SK-N-DZ (cell line): ENCODE measurements at places on chromosomes 11 and 22.

DNA sequence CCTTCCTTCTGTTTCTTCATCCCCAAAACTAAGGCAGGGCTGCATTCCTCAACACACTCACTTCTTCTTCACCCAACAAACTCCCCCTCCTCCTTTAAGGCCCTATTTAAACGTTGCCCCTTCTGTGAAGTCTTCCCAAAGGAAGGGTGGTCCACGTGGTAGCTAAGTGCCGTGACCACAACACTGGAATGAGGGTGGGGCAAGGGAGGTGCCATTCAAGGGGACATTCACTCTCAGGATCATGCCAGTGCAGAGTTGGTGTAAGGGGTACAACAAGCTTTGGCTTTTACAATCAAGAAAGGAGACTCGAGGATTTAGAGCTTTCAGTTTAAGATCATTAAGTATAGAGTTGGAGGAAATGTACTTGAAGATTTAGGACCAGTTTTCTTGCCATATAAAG lies 8.0 kb upstream of the MS4A10 start:
- no peak for DNase-seq

- DNase-seq = no peak
Measured at GRCh38 chr11:128784059-128784804, 82.9 kb downstream of the KCNJ1 start.

GRCh38 chr11:121467471-121467870 lies 14.7 kb upstream of the SORL1-AS1 start:
- no peak for DNase-seq

DNA sequence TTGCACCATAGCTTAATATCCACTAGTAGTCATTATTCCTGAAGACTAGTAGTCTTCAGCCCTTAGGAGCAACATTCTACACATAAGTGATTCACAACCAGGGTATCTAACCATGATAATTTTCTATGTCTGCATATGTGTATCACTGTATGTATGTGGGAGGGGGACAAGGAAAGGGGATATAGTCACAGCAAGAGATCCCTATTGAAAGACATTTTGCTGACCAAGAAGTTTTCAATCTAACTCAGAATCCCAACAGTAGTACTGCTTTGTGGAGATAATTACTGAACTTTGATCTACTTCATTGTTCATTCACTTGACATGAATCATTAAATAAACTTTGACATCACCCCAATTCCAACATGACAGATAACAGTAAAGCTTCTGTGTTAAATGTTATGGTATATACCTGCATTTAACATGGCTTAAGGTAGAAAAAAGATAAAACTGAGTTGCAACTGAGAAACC lies 10.3 kb downstream of the PIK3C2A start:
- no peak for DNase-seq

GRCh38 chr11:67996622-67997474 lies 7.0 kb downstream of the UNC93B1 start:
- peak; percentile 38 for DNase-seq

GRCh38 chr11:59144096-59144495 lies 1.4 kb downstream of the FAM111A start:
- DNase-seq = no peak

DNA sequence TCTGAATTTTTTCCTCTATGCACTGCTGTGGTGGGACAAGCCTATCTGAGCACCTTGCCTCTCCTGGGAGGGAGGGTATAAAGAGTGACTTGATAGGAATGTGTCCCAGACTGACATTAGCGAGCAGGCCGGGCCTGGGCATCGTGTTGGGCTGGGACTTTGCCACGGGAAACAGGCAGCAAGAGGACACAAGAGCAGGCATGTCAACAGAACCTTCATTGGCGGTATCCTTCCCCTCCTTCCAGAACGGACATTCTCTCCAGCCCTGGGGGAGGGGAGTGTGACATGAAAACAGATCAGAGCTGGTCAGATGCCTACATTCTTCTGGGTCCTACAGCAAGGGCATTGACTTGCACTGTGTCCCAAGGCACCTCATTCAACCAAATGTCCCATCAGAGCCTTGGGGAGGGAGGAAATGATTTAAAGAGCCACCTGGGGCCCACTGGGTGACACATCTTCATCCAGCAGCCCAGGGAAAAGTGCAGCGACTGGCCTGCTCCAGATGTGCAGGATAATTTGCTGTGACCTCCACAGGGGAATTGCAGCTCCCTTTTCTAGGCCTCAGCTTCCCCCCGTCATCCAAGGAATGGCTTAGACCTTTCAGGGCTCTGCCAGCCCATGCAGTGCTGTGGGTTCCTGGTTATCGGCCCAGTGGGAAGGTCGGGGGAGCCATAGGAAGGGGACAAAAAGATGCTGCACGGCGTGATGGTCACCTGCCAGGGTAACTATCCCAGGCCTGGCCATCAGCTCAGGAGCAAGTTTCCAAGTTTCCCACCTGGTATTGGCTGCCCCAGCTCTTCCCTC lies 21.8 kb upstream of the UVRAG start:
- no peak for DNase-seq

GRCh38 chr22:32509045-32509444 lies 34.4 kb downstream of the FBXO7 start:
- DNase-seq = no peak

DNA sequence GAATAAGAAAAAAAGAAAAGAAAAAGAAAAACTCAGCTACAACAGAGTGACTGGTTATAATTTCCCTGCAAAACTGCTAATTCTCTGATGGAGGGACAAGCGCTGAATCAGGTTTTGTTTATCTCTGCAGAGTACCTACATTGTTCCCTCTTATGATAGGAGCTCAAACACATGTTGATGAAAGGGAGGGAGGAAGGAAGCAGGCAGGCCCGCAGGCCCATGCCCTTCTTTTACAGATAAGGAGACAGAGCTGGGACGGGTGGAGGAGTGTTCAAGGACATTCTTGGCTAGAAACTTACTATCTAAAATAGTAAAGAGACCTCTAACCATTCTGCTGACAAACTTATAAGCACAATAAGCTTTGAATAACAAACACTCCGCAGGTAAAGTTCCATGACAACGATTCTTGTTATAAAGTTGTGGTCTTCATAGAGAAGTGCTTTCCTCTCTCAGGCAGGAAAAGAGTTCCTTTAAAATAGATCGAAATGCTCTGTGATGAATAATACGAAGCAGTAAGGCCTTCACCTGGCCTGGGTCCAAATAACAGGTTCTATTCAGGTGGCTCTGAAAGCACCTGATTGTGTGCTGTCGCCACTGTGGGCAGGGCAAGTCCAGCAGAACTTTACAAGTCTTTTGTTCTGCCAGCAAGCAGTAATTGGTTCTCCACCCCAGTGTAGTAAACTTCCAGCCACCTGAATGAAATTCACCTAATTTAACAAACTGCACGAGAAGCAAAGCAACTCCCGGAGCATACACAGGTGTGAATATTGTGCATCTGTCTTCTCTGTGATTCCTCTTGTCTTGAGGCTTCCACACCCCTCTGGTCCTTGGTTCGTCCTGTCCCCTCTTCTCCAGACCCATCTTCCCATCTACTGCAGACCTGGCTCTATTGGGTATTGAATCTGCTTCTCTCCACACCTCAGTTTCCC lies 15.3 kb upstream of the MICAL2 start:
- DNase-seq = no peak

DNA sequence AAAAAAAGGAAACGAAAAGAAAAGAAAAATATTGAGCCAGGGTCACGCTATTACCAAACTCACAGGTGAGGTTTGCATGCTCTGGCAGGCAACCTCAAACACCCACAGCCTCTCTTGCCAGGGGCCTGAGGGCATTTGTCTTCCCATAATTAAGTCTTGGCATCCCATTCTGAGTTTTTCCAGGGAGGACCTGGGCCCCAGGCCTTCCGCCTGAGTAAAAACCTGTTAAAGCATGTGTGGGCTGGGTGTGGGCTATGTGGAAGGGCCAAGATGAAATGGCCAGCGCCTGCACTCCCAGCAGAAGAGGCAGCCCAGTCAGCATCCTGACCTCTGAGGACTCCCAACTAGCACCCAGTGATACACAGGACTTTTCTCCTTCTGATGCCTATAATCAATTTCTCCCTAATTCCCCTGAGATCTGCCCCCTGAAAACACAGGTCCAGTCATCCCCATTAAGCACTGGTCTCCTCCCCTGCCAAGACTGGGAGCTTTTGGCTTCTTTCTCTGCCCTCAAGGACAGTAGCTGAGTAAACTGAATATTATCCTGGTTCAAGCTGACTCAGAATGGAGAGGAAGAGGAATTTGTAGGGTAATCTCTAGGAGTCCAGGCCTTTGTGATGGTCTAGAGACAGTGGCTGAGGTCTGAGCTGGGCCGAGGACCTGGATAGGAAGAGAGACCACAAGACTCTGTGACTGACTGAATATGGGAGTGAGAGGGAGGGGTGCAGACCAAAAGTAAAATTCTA lies 35.6 kb upstream of the ACER3 start:
- no peak for DNase-seq

- no peak for DNase-seq
Measured at GRCh38 chr11:89381094-89381493, 110.1 kb downstream of the NOX4 start.

GRCh38 chr11:70410276-70411205 lies 12.2 kb downstream of the CTTN start:
- DNase-seq = no peak
